ENCODE measurements at places on chromosomes 3 and 15. TPM values are rescaled to one million over a fixed set of nuclear protein-coding genes. Genes with fewer than 3 reads are reported as not detected.

- no peak for DNase-seq
Observed at GRCh38 chr3:172222478-172223071, 183.2 kb downstream of the FNDC3B start.

- no peak for DNase-seq
Observed at GRCh38 chr15:51349156-51349844, 7.8 kb downstream of the GLDN start.

GRCh38 chr3:169435193-169435592, 228.3 kb downstream of the MECOM start:
- no peak for DNase-seq

GRCh38 chr3:73245459-73245858, 184.0 kb downstream of the EBLN2 start:
- no peak for DNase-seq

DNA sequence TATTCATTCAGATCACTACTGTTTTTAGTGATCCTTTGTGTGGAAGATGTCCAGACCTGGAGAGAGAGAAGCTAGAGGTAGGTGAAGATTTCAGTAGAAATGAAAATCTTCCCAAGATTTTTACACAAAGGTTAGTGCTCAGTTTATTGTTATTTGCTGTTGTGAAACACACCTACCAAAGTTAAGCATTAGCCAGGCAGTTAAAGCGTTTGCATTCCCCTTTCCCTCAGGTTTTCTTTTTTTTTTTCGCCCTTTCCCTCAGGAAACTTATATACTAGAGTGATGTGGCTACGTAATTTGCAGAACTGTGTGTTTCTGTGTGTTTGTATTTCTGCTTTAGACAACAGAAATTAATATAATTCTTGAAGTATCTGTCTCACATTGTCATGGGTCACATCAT, 34.5 kb downstream of the USP3 start:
- no peak for DNase-seq

DNA sequence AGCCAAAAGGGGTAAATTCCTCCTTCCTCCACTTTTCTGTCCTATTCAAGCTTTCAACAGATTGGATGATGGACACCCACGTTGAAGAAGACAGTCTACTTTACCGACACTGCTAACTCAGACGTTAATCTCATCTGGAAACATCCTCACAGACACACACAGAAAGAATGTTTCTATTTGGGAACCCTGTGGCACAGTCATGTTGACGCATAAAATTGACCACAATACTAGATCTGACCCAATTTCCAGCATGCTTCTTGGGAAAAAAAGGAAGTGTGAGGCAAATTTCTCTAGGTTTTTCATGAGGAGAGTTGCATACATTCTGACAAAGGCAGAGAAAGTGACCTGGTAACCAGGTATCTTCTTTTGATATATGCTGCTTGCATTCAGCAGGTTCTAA, 594.1 kb downstream of the FGF12 start:
- no peak for DNase-seq

CTXND1 gene
- total RNA-seq = 2.7 TPM

Measured in type B pancreatic cell (in vitro differentiated cells).